ENCODE measurements at places on chromosomes 2 and 18.

- no peak for DNase-seq
Observed at GRCh38 chr2:156489195-156489594, 53.0 kb downstream of the GPD2 start.

DNA sequence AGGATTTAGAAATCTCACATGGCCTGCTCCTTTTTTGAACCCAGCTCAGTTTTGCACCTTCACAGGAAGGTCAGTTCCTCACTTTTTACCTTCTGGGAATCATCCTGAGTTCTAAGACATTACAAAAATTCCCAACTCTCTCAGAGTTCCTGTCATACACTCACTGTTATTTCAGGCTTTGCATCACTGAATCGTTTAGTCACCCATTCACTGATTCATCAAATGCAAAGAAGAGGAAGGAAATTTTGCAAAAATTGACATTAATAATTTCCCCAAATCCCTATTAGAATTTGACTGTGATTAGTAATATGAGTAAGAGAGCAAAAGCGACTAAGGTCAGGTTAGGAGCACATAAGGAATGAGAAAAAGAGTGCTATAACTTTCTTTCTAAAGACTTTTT lies 197.5 kb downstream of the PDE1A start:
- no peak for DNase-seq

DNA sequence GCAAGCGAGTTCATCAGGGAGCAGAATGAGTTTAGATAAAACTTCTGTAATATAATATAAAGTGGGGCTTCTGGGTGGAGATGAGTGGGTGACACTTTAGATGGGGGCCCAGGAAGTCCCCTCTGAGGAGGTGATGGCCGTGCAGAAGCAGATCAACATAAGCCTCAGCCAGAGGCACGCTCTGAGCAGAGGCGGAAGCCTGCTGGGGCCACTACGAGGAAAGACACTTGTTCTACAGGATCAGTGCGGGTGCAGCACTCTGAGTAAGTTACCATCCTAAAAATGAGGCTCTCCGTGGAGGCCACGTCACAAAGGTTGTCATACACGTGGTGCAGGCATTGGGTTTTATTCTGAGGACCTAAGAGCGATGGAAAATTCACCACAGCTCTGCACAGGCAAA lies 22.3 kb downstream of the TMEM18 start:
- DNase-seq = no peak

- no peak for DNase-seq
Observed at GRCh38 chr2:189819297-189819704, 35.1 kb downstream of the PMS1 start.

GRCh38 chr18:37409878-37410277 lies 155.7 kb downstream of the CELF4 start:
- no peak for DNase-seq

DNA sequence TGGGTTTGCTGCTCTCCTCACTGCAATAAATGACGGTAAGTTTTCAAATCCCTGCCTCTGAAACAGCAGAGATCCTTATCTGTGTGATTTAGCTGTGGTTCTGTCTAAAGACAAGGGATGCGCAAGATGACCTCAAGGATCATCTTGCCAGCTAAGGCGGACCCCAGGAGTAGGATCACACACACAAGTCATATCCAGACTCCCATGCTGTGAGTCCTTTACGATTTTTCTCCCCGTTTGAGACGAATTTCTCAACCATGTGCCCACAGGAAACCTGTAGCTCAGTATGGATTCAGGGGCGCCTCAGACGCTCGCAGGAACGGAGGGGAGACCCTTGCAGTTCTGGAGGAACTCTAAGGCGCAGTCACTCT lies 11.1 kb upstream of the DCTN1 start:
- DNase-seq = no peak

- no peak for DNase-seq
Observed at GRCh38 chr2:36594849-36595248, 3.1 kb downstream of the FEZ2 start.

GRCh38 chr2:3313781-3314375 lies 63.7 kb downstream of the EIPR1 start:
- no peak for DNase-seq

DNA sequence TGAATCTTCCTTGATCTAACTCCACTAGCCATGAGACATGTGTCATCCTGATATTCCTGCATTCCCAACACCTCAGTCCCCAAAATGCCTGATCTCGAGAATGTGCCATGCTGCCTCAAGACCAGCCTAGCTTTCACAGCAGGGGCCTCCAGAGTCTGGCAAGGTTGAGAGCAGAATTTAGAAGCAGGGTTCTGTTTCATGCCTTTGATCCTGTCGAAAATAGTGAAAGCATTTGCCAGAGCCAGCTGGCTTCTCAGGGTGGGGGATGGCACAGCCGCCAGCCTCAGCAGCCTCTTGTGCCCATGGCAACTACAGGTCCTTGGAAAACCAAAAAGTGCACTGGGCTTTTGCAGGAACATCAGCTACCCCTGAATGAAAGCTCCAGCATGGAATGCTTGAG lies 143.5 kb downstream of the RTN4 start:
- no peak for DNase-seq
